AG09319 (cell line): ENCODE measurements at places on chromosomes 1 and 21.

DNA sequence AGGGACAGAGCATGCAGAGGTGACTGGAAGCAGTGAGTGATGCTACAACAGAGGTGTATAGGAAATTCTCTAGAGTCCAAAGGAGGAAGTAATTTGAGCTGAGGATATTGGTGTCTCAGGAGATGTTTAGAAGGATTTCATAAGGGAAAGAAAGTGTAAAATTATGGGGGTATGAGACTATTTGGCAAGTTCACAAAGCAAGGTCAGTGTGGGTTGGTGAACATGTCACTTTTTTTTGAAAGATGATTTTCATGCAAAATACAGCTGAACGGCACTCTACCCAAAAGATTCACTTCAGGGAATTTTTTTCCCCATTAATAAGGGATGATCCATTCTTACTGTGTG, 24.1 kb downstream of the HMGCS2 start:
- DNase-seq: no peak

DNA sequence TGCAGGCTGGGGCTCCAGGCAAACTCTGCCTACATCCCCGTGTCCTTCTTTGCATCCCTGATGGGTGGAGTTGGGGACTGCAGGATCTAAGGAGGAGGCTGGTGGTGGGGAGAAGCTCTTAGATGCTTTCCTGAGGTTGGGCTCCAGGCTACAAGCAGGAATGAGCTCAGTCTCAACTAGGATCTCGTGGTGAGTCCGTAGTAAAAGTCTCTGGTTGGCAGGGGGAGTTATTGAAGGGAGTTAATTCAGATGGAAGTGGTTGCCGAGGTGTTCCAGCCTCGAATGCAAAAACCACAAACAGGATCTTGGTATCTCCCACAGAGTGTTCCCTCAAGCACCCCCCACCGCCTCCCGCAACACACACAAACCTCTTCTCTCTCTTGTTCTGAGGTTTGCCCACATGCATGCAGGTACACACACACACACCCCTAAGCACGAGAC, 35.0 kb downstream of the TMCC2 start:
- DNase-seq: no peak

DNA sequence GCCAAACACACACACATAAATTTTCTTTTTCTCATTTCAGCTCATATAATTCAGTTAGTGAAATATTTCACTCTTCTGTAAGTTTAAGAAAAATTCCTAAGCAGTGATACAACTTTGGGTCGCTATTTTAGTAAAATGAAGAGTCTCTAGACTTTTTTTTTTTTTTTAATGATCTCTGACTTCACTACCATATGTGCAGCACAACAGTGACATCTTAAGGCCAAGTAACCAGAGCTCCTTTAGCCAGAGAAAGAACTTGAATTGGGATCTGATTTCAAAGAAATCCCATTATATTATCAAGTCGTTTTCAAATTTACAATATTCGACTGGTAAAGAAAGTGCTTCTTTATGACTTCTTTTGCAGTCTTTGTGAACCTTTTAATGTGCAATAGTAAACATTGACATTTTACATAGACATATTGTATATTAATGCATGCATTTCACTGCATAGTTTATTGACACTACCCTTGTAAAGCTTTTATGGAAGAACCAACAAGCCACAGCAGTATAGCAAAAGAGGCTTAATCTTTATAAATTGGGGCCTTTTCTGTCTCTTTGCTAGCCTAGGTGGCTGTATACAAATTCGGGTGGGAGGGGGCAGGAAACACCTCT, 62.2 kb downstream of the LRRC40 start:
- DNase-seq: peak; percentile 20

DNA sequence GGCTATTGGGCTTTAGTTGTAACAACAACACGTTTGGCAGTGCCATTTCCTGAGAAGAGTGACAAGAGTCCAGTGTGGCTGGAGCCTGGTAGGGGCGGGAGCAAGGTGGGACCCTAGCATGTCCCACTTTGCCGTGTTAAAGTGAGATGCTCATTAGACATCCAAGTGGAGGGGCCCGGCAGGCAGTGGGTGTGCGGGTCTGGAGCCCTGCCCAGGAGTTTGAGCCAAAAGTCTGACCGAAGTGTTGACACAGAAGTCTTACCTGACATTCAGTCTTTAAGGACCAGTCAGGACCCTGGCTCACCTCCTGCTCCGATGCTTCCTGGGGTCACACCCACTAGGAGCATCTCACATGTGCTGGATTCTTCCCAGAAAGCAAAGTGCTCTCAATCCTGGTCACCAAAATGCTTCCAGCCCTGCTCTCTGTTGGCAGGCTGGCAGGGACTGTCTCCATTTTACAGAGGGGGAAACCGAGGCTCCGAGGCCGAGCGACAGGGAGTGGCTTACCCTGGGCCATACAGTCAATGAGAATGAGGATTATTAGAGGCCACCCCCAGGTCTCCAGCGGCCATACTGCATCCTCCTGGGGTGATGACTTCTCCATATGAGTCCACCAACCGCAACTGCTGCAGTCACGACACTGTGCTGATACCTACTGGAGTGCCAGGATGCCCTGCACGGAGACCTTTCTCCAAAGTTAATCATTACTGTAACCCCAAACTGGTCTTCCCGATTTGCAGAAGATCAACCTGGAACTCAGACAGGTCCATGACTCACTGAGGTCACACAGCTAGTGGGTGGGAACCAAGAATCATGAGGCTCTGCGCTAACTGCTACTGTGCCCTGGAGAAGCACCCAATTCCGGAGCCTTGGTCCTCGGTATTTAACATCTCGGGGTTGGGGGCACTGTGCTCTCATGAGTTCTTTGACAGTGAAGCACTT, 112.7 kb downstream of the PRDM2 start:
- no peak for DNase-seq

GRCh38 chr1:110846861-110847260, 26.1 kb upstream of the CD53 start:
- no peak for DNase-seq

GRCh38 chr1:8908388-8909151, 30.1 kb upstream of the ENO1 start:
- no peak for DNase-seq

DNA sequence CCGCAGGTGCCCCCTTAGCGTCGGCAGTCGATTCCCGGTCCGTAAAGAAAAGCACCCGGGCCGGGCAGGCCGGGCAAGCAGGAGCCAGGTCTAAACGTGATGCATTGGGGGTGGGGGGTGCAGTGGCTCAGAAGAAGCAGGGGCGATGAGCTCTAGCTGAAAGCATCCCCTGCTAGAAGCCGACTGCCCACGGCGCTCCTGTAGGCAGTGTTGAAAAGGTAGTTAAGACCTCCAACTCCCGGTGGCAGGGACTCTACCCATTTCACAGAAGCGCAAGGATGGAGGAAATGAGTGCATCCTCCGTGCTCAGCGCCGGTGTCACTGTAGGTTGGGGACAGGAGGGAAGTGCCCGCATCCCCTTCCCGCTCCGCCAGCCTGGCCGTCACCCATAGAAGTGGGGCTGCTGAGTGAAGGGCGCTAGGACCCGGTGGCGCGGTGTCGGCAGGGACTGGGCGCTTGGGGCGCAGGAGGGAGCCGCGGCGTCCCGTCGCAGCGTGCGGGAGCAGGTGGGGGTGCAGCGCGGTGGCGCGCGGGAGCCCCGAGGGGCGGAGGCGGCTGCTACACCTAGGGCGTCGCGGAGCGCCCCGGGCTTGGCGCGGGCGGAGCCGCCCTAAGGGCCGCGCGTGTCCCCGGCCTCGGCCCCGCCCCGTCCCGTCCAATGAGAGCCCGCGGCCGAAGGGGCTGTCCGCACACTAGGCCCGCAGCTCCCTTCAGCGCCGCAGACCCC, at the start of gene WNT2B:
TSS of gene WNT2B (plus strand) at position 688 of the 727 bp plus-strand sequence. CDS start 298 bp downstream, outside the sequence.
- no peak for DNase-seq

GRCh38 chr1:45380125-45380524, 39.9 kb upstream of the MUTYH start:
- DNase-seq: no peak

DNA sequence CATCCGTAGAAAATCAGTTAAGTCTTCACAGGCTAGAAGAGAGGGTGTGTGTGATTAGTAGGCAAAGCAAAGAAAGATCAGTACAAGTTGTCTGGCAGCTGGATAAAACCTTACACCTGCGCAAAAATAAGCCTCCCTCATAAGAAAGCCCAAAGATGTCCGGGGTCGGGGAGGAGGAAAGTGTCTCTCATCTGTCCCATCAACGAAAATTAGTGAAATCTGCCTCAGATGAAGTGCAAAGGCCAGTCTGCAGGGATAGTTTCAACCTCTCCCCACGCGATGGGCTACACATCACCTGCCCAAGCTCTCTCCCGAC, 333.9 kb downstream of the SRGAP2C start:
- DNase-seq: no peak

- DNase-seq: peak; percentile 23
Measured at GRCh38 chr1:93735722-93736121, 54.1 kb upstream of the BCAR3 start.

- no peak for DNase-seq
Measured at GRCh38 chr1:109040989-109041620, 797 bp downstream of the WDR47 start.

- no peak for DNase-seq
Measured at GRCh38 chr1:206734499-206735142, 36.0 kb upstream of the IL19 start.

DNA sequence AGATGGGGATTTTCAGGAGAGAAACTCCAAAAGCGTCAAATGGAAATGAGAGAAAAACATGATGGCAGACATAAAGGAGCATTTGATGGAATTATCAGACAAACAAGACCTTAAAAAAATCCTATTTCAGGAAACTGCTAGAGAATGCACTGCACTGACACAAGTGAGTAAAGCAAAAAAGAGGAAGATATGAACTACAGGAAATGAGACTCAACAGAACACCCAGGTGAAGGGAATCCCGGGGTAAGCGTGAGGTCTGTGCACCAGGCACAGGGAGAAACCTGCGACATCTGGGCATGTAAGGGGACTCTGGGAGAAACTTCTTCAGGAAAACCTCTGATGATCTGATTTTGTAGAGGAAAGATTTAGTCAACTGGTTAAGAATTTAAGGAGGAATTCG, 2.8 kb downstream of the TARBP1 start:
- DNase-seq: no peak

DNA sequence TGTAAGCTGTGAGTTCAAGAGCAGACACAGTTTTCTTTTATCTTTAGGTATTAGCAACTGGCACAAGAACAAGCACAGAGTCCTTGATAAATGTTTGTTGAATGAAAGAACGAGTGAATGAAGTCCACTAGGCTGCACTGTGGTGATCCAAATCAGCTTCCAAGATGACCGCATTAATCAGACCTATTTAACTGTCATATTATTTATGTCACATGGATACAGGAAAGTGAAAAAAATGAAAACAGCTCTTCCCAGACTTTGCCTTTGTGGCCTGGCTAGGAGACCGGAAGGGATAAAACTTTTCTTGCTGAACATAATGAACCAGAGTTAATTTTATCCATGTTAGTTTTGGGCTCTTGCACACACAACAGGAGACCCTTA, 261.3 kb downstream of the TNR start:
- DNase-seq: no peak

DNA sequence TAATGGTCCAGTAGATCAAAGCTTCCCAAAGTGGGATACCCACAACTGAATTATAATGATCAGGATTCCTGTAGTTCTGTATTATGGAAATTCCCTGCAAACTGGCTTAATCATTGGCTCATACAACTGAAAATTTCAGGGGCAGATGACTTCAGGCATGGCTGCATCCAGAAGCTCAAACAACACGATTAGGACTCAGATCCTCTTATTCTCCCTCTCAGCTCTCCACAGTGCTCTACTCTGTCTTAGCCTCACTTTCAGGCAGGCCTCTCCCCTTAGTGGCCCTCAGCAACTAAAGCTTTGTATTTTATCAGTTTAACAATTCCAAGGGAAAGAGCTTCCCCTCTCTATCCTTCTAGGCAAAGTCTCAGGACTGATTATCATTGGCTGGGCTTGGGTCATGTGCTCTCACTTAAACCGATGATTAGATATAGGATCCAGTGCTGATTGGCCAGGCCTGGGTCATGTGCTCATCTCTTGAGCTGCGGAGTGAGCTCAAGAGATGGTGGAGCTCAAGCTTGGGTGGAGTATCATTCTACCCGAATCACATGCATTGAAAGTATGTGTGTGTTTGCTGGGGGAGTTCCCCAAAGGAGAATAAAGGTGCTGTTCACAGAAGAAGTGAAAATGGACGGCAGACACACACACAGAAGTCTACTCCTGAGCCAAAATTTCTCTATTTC, 57.9 kb upstream of the RUNX3 start:
- no peak for DNase-seq
